Fibroblast of skin of scalp (primary cell): ENCODE measurements at places on chromosomes 6 and 20.

- no peak for DNase-seq
Observed at GRCh38 chr6:111265842-111266241, 178.5 kb downstream of the SLC16A10 start.

DNA sequence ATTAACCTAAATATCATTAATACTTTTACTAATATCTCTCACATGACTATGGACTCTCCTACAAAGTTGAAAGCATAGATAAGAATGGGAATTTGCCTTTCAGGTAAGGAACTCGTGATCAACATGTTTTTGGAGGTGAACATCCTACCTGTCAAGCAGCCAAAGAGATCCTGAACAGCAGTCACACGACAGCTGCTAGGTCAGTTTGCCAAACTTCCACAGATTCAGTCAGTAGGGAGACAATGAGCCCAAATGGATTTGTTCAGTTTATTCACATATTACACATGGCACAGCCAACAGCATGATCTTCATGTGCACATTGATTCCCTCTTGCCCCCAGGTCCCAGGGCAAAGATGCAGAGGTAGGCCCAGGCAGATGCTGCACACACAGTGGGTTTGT is 86.1 kb upstream of the LOC128125822 start:
- no peak for DNase-seq

DNA sequence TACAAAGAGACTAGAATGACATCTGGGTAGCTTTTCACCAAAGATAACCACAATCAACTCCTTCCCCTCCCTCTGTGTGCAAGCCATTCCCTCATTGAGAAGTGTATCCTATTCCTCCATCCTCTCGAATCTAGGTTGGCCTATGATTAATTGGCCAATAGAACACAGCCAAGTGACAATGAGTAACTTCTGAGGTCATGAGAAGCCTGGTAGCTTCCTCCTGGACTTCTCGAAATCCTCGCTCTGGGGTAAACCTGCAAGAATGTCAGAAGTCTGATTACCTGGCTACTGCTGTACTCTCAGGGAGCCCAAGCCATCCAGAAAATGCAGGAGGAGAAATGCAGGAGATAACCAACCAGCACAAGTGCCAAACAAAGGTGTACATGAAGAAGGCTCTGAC is 13.1 kb downstream of the ARHGAP18 start:
- DNase-seq: no peak

GRCh38 chr20:46132705-46133120 is 14.6 kb downstream of the CD40 start:
- peak; percentile 54 for DNase-seq

GRCh38 chr20:17226410-17227218 is at the start of gene PCSK2:
TSS of gene PCSK2 (plus strand) at chr20:17227040. CDS start at chr20:17227306, 266 bp downstream.
- peak; percentile 86 for DNase-seq

GRCh38 chr20:33438481-33438880 is 5.1 kb downstream of the SNTA1 start:
- DNase-seq: no peak

GRCh38 chr6:161379834-161380582 is 106.1 kb upstream of the AGPAT4 start:
- DNase-seq: peak; percentile 8

GRCh38 chr6:116385459-116385802 is 14.7 kb downstream of the DSE start:
- DNase-seq: peak; percentile 73

DNA sequence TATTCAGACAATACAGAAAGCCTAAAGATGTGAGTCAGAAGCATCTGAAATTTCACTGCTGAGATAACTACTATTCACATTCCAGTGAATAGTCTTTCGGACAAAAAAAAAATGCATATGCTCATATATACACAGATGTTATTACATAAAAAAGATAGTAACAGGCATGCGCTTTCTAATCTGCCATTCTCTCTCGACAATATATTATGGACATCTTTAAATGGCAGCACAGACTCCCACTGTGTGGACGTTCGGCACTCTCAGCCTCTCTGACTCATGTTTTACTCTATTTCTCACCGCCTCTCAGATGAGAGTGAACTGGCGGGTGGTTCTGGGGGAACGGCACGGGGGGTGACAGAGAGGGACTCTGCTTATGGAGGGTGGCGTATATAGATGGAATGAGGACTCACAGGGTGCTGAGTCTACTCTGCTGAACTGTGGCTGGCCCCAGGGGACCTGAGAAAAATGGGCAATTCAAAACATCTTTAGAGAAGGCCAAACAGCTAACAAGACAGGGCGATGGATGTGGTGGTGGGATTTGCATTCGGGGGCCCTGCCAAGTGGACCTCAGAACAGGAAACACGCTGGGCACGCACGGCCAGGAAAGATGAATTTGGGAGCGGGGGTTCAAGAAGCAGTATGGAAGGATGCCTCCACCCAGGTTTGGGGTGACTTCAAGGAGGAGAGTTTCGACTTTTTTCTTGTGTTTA is 68.9 kb downstream of the MDGA1 start:
- DNase-seq: peak; percentile 80

DNA sequence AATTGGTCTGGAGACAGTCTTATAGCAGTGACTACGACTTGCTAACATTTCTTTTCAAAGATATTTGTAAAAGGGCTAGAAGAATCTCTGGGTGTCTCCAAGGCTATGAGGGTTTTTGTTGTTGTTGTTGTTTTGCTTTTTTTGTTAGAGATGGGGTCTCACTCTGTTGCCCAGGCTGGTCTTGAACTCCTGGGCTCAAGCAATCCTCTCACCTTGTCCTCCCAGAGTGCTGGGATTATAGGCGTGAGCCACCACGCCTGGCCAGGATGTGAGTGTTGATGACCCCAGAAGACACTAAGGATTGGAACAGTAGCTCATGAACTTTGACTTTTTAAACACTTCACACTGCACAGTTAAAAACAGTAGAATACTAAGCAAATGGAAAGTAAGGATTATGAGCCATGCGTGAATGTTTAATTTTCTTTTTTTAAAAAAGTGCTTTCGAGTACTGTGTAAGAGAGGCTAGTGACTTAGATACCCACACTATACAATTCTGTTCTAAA is 76.4 kb downstream of the GCNT2 start:
- DNase-seq: no peak

- peak; percentile 59 for DNase-seq
Observed at GRCh38 chr6:80142586-80142985, 36.1 kb downstream of the BCKDHB start.

DNA sequence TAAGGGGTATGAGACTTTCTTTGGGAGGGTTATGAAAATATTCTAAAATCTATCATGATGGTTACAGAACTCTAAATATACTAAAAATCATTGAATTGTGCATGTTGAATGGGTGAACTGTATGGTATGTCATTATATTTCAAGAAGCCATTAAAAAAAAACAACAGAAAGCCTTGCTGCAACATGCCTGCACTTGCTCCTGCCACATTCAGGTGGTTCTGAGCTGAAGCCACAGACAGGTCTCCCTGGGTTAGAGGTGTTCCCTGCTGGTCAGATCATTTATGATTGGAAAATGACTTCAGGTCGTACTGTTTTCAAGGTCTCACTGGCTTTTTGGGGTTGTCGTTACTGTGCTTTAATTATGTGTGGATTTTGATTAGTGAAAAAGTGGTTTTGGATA is 13.3 kb downstream of the GMPR start:
- DNase-seq: no peak

GRCh38 chr6:43604174-43604573 is 24.9 kb downstream of the GTPBP2 start:
- DNase-seq: peak; percentile 78

DNA sequence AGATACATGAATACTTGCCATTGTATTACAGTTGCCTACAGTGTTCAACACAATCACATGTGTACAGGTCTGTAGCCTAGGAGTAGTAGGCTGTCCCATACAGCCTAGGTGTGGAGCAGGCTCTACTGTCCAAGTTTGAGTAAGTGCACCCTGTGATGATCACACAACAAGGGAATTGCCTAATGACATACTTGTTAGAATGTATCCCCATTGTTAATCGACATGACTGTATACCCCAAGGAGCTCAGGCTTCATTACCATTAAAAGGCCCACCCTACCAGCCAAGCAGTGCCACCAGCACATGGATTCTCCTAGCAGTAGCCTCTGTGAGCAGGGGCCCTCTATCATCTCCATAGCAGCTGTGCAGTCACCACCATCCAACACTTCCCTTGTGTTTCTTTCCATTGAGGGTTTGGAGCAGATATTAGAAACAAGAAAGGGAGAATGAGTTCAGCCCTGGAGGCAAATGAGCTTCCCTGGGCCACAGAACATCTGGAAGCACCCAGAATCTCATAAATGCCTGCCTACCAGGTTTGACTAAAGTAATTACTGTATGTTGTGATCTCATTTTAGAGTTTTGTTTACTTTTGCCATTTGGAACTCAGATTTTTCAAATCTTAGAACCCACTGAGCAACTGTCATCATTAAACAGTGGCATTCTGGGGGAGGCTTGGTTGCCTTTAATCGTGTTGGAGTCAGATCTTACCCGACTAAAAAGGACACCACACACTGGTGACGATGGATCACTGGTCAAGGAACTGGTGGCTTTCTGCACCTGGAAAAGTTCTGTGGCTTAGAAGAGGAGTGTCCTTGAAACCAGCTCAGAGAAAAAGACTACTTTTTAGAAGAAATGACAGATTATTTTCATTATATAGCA is 104.9 kb downstream of the TULP4 start:
- no peak for DNase-seq

DNA sequence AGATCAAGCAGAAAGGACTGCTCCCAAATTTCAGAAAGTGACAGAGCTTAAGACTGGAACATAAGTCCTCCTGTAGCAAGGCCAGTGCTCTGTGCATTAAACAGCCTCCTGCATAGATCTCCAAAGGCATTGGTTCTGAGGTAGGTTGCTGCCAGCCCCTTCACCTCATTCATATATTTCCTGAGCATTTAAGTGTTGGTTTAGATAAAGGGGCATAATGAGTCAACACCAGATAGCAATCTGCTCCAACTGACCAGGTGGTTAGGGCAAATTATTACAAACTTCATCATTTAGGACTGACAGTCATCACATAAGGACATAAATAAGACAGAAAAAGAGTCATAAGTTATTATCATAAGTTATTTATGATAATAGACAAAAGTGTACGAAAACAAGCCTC is 10.7 kb downstream of the PTPRK start:
- no peak for DNase-seq
